WERI-Rb-1 (cell line): ENCODE measurements at places on chromosomes 5 and 9.

DNA sequence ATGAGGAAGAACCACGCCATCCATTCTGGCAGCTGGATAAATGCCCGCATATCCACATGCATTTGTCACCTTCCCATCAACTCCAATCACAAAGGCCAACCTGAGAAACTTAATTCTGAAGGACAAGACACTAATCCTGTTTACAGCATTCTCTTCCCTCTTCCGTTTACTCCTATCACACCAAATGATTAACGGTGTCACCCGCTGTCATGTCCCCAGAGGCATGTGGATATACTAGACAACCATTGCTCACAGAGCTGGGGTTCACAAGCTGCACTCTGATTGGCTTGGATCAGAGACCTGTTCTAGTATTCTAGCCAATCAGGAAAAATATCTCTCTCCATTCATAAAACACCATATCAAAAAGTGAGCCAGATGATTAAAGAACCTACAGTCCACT lies 3.6 kb downstream of the MACROH2A1 start:
- no peak for DNase-seq

DNA sequence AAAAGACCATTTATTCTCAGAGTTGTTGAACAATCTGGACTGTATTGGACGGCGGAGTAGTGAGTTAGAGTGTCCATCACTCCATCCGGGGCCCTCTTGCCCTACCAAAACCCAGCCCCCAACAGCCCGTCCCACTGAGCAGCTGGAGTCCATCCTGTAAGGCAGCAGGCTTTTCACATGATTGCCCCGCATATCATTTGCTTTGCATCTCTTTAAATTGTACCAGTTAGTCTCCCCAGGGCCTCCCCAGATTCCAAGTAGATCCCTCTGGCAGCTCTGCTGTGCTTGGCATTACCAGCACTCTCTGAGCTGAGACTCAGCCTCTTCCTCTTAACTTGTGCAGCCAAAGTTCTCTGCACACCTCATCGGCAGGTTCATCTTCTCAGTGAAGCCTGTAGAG lies 48.6 kb upstream of the ADCY2 start:
- no peak for DNase-seq

DNA sequence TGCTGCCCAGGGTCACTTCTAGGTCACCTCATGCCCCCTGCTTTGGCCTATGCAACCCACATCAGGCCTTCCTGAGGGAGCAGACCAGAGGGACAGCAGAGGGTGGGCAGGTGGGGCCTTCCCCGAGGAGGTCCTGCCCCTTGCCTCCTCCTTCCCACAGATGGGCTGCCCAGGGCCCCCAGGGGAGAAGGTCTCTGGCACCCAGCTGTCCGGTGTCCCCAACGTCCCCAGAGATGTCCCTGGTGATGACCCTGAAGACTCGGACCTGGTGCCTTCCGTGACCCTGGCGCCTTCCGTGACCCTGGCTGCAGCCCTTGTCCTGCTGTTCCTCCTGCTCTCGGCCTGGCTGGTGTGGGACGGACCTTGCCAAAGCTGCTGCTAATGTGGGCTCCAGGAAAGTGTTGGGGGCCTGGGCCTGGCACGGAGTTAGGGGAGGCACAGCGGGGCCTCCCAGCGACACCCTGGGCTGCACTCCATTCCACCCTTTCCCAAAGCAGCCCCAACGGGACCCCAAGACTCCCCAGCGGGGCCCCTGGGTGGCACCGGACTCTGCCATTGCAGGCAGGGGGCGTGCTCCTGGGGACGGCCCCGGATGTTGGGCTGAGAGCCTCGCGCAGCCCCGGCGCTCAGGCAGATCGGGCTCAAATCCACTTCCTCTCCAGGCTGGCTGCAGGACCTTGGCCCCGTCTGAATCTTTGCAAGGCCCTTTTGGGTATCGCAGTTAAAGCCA lies 6.8 kb upstream of the SLC2A6 start:
- DNase-seq, result no peak

DNA sequence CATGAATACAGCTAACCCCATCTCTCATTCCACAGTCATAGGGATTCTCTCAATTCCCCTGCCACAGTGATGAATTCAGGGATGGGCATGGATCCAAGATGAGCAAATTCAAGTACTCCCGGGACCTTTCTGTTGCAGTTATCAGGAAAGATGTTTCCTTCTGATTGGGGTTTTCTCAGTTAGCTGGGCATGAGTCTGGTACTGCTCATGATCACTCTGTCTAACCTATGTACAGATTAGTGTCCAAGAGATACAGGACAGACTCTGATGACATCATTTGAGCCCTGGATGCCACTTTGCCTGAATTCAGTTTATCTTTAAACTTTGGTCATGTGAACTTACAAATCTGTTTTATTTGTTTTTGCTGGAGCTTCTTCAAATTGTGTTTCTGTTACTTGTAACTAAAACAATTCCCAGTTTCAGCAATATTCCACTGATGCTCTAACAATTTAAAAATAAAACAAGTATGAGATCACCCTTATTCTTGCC lies 257.7 kb upstream of the KLF9 start:
- DNase-seq, result no peak

DNA sequence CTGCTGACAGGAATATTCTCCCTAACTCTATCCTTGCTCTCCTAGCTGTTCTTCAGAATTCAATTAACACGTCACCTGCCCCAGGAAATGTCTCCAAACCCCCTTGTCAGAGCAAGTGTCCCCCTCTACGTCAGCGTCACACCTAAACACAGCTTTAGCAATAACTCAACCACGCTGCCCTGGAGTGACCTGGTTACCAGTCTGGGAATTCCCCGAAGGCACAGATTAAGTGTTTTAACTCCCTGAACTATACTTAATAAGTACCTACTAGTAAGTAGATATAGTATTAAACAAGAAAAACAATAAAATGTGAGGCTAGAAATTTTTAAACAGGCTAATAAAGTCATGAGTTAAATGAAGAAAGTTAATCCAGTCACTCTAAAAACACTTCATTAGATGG lies 78.4 kb downstream of the FANCC start:
- peak; percentile 36 for DNase-seq

DNA sequence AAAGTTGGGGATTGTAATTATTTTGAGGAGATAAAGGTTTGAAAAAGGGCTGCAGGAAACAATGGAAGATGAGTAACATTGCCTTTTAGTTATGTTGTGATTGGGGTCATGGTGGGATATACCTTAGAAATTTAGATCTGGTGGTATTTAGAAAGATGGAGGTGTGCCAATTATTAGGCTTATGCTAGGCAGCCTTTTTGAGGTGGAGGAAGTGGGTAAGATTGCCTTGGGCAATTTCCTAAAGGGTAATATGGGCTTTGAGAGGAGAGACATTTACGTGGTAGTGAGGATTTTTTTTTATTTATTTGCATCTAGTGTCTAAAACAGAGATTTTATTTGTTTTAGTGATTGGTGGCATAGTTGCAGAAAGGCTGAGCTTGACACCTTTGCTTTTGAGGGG lies 10.5 kb downstream of the HSPA4 start:
- no peak for DNase-seq

- DNase-seq, result no peak
These were observed 54.0 kb upstream of the LARP1 start for GRCh38 chr5:154701181-154701580.

- DNase-seq, result no peak
These were observed 558.0 kb downstream of the PDE4D start for GRCh38 chr5:59335544-59335943.

DNA sequence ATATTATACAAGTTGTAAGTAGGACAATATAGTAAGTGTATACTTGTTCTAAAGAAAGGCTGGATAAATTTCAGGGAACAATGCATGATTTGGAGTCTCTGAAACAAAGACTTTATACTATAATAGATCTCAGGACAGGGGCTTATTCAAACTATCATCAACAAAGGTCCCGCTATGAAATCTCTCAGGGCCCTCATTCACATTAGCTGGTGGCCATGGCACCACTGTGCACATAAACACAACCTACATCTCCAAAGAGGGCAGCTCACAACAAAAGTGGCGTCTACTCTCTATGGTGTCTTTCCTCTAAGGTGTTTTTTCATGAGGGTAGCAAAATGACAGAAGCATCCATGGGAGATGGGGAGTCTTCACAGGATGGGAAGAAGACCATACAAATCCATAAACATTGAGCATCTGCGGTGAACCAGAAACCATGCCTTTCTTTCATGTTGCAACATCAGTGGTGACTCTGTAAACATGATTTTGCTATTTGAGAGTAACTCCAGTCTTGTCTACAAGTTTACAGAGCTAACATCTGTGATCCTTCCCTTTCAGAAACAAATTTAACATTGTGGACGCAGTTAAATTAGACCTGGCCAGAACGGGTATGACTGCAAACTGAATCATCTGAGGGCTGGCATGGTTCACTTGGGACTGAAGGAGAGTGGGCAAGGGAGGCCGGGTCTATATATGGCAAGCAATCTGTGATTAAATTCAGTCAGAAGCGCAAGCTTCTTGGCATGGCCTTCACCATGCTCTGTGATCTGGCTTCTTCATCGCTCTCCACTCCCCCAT lies 5.5 kb downstream of the TTLL11 start:
- no peak for DNase-seq

DNA sequence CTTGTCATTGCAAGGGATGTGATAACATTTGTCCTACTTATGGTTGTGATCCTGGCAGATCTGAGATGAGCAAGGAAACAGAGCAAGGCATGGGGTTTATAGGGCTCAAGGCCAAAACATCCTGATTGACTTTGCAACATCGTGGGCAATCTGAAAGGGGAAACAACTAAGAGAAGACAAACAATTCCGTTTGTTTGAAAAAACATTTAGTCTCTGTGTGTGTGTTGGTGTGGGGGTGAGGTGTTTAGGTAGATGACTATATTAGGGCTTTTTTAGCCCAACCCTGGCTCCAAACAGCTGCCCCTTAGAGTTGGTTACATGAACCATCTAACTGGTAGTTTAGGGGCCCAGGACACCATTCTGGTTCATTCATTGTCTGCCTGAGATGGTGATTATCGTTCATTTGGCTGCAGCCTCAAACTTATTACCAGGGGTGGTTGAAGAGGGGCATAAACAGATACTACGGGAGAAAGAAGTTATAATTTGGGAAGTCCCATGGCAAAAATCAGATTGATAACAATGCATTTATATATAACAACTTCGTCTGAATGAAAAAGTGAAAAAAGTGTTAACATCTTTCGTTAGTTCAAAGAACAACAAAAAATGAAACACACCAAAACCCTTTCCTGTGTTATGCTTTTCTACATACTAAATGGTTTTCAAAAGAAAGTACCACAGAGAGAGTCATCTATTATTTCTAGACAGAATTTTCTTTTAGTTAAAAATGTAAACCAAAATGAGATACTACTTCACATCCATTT lies 5.7 kb downstream of the FYB1 start:
- DNase-seq, result no peak

- DNase-seq, result no peak
These were observed 64.8 kb downstream of the PAX5 start for GRCh38 chr9:36969216-36969771.

GRCh38 chr9:14243514-14244042 lies 70.4 kb downstream of the NFIB start:
- DNase-seq, result no peak

- no peak for DNase-seq
These were observed 14.3 kb upstream of the ASPN start for GRCh38 chr9:92496396-92497176.

DNA sequence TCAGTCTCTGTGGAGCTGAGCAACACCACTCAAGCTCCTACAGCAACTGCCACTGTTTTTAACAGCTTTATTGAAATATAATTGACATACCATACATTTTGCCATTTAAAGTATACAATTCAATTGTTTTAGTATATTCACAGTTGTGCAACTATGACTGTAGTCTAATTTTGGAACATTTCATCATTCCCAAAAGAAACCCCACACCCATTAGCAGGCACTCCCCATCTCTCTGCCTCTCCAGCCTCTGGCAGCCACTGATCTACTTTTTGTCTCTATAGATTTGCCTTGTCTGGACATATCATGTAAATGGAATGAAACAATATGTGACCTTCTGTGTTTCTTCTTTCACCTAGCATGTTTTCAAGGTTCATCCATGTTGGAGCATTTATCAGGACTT lies 43.5 kb downstream of the RUSC2 start:
- DNase-seq, result no peak

DNA sequence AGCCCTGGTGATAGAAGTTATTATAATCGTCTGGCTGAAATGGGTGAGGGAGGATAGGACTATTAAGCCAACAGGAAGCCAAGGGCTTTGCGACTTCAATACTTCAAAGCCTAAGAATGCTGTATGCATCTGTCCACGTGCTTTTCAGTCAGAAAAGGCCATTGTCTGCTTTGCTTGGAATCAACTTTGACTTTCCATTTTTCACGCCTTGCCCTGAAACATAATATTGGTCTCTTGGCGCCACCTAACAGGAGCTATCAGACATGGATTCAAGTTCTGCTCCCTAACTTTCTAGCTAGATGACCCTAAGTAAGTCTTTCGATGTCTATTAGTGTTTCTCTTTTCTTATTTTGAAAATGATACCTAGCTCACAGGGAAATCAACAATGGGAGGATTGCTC lies 572.6 kb downstream of the TLR4 start:
- no peak for DNase-seq

- peak; percentile 53 for DNase-seq
These were observed 270.9 kb downstream of the HSPA4 start for GRCh38 chr5:133322743-133323142.

GRCh38 chr5:38777111-38777510 lies 68.7 kb upstream of the OSMR start:
- no peak for DNase-seq

GRCh38 chr9:28810388-28811075 lies 1237.3 kb upstream of the C9orf72 start:
- no peak for DNase-seq

GRCh38 chr5:172581315-172581714 lies 59.7 kb upstream of the NEURL1B start:
- DNase-seq, result no peak

- DNase-seq, result no peak
These were observed 1111.8 kb downstream of the TAF11L14 start for GRCh38 chr5:18745988-18746615.

DNA sequence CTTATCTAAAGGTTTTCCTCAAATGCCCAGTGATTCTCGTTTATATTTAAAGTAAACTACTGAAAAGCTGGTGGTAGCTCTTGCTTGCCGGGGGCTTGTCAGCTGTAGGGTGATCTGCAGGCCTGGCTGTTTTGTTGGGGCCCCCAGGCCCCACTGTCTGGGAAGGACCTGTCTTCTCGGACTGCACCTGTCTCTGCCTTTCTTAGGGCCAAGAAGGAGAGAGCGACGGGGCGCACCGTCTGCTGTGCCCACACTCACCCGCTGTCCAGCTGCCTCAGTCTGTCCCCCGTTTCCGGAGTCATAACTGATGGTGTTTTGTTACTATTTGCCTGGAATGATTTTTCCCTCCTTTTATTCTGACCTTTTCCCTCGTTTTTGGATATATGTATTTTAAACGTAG lies 94.1 kb upstream of the CACNA1B start:
- DNase-seq, result no peak

- no peak for DNase-seq
These were observed 47.3 kb downstream of the LIFR start for GRCh38 chr5:38509185-38509584.

GRCh38 chr5:57307516-57307915 lies 133.7 kb downstream of the GPBP1 start:
- no peak for DNase-seq
